ENCODE measurements at places on chromosomes 11 and 22.

GRCh38 chr11:134882141-134882540 lies 470.1 kb upstream of the B3GAT1 start:
- DNase-seq: no peak

GRCh38 chr11:123475469-123475868 lies 45.4 kb downstream of the GRAMD1B start:
- no peak for DNase-seq

DNA sequence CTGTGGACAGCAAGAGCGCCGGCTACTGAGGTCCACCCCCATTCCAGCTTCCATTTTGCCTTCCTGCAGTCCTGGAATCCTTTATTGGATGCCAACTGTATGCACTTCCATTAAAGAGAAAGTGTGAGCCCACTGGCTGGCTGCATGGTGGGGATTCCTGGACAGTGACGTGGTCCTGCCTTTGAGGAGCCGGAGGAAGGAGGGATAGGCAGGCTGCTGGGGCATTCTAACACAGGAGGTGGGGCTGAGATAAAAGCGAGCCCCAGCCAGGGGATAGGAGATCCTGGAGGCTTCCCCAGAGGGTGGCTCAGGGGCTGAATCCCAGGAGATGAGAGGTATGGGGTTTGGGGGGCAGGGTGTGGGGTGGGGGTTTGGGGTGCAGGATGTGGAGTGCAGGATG lies 984.7 kb downstream of the BRD1 start:
- no peak for DNase-seq

DNA sequence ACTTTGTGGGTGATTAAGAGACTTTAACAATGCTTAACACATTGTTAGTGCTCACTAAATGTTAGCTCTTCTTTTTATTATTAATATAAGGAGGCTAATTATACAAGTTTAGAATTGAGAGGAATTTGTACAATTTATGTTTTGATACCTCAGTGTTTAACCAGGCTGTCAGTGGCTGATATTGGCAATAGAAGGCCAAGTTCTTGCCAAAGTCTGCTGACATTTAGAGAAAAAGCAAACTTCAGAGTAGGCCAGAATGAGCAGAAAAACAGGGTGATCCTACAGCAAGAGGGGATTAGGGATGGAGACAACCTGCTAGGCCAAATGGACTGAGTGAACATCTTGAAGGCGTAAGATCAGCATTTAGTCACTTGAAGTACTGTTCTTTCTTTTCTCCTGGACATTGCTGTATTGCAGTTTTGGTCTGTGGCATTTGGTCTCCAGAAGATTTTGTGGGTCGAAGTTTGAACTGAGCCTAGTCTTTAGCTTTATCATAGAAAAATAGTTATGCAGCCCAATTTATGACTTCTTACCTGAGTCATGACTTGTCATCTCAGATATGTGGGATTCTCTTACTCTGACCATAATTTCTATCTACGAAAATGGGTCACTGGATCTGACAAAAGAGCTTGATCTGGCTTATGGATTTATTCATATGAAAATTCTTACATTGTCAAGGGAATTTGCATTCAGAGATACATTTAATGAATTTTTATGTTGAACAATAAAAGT lies 9.0 kb downstream of the TRIM44 start:
- DNase-seq: no peak

GRCh38 chr11:118056806-118057205 lies 20.1 kb upstream of the TMPRSS4 start:
- no peak for DNase-seq

GRCh38 chr22:49326558-49326957 lies 501.1 kb downstream of the BRD1 start:
- no peak for DNase-seq
